ENCODE measurements at places on chromosomes 4 and X.

- no peak for DNase-seq
These were observed 27.8 kb downstream of the VSIG4 start for GRCh38 chrX:66012094-66012534.

DNA sequence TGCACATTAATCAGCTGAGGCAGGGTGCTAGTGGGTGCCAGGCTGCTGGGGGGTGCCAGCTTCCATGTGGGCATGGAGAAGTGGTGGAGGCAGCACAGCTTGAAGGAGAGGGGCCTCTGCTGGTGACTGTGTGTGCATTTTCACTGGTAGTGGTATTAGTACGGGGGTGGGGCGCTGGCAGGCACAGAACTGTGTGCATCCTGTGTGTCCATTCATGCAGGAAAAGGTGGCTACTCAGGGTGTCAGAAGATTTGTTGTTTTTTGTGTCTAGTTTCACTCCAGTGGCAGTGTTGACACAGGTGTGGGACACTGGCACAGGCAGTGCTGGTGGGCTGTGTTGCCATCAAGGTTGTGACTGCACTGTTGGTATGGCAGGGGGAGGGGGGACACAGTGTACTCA, 1303.6 kb downstream of the FAM133A start:
- DNase-seq = no peak

GRCh38 chr4:7337196-7338058, 97.3 kb downstream of the PSAPL1 start:
- DNase-seq = no peak

GRCh38 chr4:118711052-118711451, 25.9 kb downstream of the METTL14 start:
- peak; percentile 24 for DNase-seq

GRCh38 chr4:13325744-13326143, 158.4 kb downstream of the RAB28 start:
- DNase-seq = no peak

- DNase-seq = no peak
These were observed 84.1 kb upstream of the HELT start for GRCh38 chr4:184934184-184934583.

GRCh38 chrX:20412871-20413486, 146.3 kb upstream of the RPS6KA3 start:
- no peak for DNase-seq

DNA sequence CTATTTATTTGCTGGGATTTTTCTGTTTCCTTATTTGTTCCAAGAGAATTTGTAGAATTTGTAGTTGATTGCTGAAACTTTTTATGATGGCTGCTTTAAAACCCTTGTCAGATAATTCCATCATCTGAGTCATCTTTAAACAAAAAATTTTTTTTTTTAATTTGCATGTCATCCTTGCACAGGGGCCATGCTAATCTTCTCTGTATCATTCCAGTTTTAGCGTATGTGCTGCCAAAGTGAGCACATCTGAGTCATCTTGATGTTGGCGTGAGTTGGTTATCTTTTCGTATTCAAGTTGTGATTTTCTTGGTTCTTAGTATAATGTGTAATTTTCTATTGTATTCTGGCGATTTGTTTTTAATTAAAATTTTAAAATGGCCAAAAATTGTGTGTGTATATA, 18.7 kb upstream of the ZNF157 start:
- peak; percentile 9 for DNase-seq

- peak; percentile 36 for DNase-seq
These were observed 95.1 kb downstream of the RASL11B start for GRCh38 chr4:52957220-52957686.

DNA sequence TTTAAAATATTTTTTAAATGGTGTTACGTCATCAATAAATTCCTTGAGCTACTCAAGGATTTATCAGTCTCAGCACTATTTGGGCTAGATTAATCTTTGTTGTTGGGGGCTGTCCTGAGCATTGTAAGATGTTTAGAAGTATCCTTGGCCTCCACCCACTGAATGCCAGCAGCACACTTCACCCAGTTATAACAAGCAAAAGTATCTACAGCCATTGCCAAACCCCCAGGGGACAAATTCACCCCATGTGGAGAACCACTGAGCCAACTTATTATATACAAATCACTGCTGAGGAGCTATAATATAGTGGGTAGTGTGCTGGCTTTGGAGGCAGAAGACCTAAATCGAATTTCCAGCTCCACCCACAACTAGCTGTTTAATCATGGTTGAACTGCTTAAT, 58.3 kb downstream of the ATP10D start:
- no peak for DNase-seq

DNA sequence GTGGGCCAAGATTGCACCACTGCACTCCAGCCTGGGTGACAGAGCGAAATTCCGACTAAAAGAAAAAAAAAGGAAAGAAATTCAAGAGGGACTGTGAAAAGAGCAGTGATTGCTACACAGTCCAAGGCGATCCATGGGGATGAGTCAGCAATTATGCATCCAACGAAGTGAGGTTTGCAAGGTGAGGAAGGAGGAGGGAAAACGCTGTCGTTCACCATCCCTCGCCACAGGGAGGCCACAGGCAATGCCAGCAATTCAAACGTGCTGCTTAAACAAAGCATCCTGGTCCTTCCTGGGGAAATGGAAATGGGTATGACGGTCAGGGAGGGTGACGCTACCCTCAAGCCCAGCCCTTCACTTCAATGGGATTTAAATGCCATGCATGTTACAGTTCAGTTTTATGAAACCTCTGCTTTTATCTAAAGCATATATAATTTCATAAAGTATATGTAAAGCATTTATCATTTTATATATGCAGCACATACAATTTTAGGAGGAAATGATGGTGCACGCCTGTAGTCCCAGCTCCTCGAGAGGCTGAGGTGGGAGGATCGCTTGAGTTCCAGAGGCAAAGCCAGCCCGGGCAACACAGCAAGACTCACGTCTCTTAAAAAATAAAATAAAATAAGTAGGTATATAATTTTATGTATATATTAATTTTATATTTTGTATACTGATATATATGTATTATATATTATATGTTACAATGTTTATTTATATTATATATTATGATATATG, 108.7 kb downstream of the DHRSX start:
- peak; percentile 89 for DNase-seq

DNA sequence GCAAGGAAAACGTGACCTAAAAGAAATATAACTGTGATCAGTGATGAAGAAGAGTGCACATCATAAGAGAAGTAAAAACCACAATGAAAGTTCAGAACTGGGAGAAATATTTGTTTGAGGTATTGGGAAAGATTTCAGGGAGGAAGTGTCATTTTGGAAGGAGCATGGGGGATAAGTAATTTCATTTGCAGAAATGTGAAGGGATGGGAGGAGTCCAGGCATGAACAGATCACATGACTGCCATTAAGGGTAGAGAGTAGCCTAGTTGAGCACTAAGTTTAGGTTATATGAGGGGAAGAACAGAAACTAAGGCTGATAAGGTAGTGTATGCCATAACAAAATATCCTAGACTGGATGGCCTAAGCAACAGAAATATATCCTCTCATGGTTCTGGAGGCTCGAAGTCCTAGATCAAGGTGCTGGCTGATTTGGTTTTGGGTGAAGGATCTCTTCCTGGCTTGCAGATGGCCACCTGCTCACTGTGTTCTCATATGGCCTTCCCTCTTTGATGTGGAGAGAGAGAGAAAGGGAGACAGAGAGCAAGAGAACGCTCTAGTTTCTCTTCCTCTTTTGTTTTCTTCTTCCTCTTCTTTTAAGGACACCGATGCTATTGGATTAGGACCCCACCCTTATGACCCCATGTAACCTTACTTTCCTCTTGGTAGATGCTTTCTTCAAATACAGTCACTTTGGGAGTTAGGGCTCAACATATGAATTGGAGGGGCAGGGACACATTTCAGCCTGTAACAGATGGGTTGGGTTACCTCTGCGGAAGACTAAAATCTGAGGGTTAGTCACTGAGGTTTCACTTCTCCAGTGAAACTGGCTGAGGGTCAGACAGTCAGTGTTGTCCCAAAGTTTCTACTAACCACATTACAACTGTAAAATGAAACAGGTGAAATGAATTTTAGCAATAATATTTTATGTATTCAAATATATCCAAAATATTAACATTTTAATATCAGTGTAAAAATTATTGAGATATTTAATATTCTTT, 77.9 kb downstream of the EGF start:
- DNase-seq = no peak

- DNase-seq = no peak
These were observed 184.8 kb downstream of the FBXW7 start for GRCh38 chr4:152351080-152351479.

- no peak for DNase-seq
These were observed 6.9 kb downstream of the GAGE10 start for GRCh38 chrX:49310371-49310770.

- no peak for DNase-seq
These were observed 136.3 kb downstream of the HS6ST2 start for GRCh38 chrX:132821974-132822633.

- no peak for DNase-seq
These were observed 879.2 kb upstream of the IGFBP7 start for GRCh38 chr4:57989430-57989829.

DNA sequence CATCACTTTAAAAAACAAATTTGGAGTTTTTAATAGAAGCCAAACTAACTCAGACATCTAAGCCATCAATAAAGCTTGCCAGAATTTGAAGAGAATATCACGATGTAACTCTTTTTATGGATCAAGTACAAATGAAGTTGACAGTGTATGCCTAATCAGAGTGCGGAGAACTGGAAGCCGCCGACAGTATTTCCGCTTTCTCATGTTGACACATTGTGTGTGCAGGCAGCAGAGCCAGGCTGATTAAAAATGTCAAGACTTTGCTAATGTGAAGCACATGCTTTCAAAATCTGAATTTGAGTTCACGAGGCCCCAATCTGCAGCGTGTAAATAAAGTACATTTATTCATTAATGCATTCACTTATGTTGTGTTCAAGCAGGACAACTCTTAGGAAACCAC, 161.2 kb downstream of the TENM3 start:
- peak; percentile 53 for DNase-seq

DNA sequence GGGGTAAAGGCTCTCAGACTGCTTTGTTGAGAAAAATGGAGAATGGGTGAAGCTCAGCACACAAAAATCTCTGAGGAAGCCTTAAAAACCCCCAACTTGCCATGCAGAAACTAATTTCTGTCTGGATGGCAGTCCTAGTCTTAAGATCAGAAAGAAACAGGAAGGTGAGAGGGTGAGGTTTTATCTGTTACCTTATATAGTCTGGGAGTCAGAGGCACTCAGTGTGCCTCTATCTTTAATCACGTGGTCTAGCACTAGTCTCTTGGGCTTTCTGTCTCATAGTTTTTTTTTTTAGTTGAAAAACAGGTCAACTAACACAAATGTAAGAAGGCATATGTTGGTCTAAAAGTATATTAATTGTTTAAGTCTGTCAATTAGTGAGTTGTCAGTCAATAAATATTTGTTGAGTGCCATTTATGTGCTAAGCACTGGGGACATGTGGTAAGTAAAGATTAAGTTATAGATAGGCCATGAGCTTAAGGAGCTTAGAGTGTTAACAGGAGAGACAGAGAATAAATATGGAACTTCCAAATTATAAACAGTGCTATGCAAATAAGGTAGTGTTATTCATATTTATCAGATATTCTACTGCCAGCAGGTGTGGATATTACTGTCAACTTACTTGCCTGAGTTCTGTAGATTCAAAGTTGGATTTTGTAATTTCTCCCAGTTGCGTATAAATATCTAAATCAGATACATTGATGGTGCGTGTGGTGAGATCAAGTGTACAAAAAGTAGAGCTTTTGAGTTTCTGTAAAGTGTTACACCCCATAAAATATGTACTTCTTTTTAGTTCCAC, 7.0 kb downstream of the CYBB start:
- no peak for DNase-seq

- DNase-seq = no peak
These were observed 161.8 kb downstream of the FAM47A start for GRCh38 chrX:33970028-33970967.

GRCh38 chrX:38891641-38892413, 90.6 kb downstream of the MID1IP1 start:
- DNase-seq = peak; percentile 53

DNA sequence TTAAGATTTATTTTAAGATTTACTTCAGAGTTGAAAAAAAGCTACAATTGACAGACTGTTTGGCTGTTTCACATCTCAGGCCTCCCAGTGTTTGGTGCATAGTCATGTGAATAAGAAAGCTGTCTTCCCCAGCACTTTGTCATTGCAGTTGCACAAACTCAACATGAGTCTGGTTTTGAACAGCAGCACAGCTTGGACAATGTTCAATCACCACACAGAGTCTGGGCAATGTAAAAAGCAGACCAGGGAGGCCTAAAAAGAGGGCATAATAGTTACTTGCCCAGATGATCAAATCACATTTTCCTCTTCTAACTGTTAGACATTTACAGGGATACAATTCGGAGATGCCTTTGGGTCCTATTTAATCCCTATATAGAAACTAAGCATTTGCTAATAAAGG, 1055.0 kb downstream of the RPA4 start:
- DNase-seq = no peak

DNA sequence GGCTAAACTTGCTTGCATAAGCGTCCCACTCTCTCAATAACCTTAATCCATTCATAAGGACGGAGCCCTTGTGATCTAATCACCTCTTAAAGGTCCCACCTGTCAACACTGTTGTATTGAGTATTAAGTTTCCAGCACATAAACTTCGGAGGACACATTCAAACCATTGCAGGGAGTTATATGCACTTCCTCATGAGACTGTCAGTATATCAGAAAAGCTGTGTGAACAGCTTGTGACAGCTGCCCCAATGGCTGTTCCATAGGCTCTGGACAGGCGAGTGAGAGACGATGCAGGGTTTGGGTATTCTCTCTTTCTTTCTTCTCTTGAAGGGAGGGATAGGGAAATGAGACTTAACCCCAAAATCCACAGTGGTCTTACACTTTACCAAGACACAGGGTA, 64.2 kb upstream of the RPL34 start:
- DNase-seq = no peak

GRCh38 chrX:11499076-11500044, 166.4 kb downstream of the ARHGAP6 start:
- DNase-seq = peak; percentile 79

GRCh38 chr4:121784975-121785374, 16.1 kb upstream of the EXOSC9 start:
- peak; percentile 98 for DNase-seq

GRCh38 chrX:54444752-54445151, 4.5 kb downstream of the TSR2 start:
- no peak for DNase-seq

DNA sequence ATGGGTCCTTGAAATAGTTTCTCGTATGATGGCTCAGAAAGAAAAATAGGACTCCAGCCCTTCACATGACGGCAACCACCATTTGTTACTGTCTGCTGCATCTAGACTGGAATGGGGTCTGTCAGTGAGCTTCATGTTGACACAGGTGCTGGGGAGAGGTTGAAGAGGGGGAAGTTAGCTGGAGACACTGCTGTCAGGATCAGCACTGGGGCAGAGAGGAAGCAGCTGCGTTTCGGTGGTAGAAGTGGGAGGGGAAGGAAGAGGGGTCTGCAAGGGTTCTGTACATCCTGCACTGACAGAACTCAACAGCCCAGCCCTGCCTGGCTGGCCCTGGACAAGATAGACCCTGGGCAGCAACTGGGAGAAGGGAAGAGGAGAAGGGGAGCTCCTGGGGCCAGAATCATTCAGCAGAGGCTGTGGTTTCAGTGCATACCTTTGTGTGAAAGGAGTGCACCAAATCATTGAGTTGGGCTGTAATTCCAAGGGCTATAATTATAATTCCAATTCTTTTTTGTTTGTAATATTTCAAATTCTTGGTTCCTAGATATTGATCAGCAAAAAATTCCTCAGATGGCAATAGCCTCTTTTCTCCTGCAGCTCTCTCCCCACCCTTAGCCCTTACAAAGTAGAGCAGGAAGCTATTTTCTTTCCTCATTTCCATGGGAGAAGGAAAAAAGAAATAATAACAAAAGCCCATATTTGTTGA, 119.4 kb upstream of the C1GALT1C1 start:
- DNase-seq = peak; percentile 31

GRCh38 chr4:111022758-111023157, 399.9 kb upstream of the PITX2 start:
- no peak for DNase-seq
